ENCODE measurements at places on chromosomes 1 and 21. TPM values are rescaled to one million over a fixed set of nuclear protein-coding genes. Genes with fewer than 3 reads are reported as not detected.
A peak's percentile ranks its signal among the peaks of the same experiment; 100 is the strongest.

The KIF21B gene
- 2.0 TPM for total RNA-seq

DNA sequence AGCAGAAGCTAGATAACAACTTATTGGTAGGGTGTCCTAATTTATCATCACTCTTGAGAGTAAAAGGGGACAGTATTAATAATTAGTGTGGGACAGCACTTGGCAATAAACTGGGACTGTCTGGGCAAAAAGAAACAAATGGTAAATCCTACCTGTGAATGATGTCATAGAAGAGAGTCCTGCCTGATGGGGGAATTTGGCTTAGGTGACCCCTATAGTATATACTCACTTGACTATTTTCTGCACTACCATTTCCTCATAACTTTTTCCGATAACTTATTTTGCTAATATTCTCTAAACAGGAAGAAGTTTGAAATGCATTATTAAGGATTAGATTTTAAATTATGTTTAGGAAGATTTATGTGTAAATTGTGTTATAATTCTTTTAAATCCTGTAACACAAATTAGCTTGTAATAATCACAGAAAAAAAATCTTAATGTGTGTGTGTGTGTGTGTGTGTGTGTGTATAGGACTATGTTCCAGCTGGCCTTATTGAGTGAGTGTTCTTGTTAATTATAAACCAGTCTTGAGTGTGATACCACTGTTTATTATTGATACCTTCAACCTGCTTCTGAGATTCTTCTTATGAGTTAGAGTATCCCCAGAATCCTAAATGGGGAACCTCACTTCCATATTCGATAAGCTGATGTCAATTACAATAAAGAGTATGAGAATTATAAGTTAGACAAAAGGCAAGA, 144.2 kb upstream of the C1orf105 start:
- DNase-seq: no peak

DNA sequence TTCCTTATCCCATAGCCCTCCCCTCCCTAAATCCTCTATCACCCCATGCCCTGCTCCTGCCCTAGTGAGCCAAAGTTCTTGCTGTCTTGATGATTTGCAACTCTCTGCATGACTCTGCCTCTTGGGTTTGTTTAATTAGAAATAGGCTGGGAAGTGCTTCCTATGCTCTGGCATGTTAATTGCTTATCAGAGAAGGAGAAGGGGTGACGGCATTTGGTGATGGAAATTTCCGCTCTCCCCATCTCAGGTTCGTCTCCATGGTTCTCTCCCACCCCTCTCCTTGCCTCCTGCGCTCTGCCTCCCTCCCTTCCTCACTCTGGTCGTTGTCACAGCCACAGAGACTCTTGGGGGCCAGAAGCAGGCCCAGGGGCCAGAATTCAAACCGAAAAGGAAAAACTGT, 68.9 kb downstream of the LRRN2 start:
- no peak for DNase-seq

DNA sequence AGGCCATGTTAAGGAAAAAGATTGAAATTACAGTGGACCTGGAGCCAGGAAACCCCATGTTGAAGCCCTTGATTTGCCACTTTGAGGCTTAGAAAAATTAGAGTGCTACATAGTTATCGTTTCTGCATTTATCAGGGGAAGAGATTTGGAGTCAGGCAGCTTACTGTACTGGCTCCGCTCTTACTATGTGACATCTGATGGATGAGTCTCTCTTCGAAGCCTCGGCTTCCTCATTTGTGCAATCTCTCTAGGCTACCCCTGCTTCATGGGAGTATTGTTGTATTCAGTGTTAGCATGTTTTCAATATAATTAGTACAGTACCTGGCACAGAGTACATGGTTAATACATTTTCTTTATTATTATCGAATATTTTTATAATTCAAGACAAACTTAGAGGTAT, 480.4 kb upstream of the USP24 start:
- no peak for DNase-seq

DNA sequence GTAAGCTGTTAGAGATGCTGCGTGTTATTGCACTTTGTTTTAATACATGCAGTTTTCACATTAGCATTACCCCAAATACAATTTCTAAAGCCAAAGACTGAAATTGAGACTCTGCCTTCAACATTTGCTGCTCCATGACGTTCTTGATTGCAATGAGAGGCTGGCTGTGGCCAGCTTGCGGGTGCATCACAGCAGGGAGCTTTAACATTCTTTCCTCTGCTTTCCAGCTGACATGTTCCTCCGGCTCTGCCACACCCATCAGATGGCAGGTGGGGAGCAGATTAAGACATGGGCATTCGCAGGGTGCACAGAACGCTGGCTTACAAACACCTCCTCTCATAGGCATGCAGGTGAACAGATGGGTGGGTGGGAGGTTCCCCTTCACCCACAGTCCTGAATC, 314.1 kb downstream of the DISC1 start:
- DNase-seq: no peak

The TNFSF4 gene
- total RNA-seq: 7.0 TPM

- peak; percentile 20 for DNase-seq
These were observed 20.3 kb downstream of the RXRG start for GRCh38 chr1:165424454-165425216.

DNA sequence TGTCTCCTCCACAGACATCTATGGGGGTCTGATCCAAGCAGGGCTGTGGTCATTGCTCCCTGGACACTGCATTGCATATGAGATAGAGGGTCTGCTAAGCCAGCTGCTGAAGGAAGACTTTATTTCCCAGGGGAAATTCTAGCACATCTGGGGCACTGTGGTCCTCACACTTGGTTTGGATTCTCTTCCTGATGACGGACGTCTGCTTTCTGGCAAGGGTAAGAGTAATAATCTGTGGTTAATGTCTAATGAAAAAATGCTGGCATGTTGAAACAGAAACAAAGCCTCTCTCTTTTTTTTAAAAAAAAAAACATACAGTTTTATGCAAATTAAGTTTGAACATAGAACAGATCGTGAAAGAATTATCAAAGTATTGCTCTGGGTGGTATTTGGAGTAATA, 553.9 kb downstream of the DPYD start:
- no peak for DNase-seq

The OMA1 gene
- 9.8 TPM for total RNA-seq

The XCL2 gene
- not detected for total RNA-seq

The ACTRT2 gene
- total RNA-seq: not detected

GRCh38 chr1:230691615-230692014, 22.3 kb downstream of the AGT start:
- no peak for DNase-seq

GRCh38 chr21:32207406-32207716, 71.5 kb downstream of the MIS18A start:
- peak; percentile 54 for DNase-seq

The BGLAP gene
- under 0.01 TPM for total RNA-seq

GRCh38 chr1:207789792-207790787, 38.2 kb downstream of the CD46 start:
- DNase-seq: no peak

The DYNLT5 gene
- total RNA-seq: 0.40 TPM
